ENCODE measurements at places on chromosomes 2 and 18.

- no peak for DNase-seq
Measured at GRCh38 chr2:36597003-36597531, 901 bp downstream of the FEZ2 start.

DNA sequence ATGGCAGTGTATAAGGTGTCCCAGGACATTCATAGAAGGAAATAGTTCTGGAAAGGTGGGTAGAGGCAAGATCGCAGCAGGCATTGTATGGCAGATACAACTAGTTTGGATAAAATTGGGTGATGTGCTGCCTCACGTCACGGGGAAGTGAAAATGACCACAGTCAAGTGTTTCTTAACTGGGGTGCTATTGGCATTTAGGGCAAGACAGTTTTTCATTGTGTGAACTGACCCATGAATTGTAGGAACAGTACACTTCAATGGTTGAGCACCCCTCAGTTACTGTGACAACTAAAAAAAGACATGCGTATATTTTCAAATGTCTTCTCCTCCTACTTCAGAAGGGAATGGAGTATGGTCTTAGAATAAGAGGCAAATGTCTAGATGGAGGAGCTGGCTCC is 22.3 kb upstream of the CYRIA start:
- DNase-seq: no peak

DNA sequence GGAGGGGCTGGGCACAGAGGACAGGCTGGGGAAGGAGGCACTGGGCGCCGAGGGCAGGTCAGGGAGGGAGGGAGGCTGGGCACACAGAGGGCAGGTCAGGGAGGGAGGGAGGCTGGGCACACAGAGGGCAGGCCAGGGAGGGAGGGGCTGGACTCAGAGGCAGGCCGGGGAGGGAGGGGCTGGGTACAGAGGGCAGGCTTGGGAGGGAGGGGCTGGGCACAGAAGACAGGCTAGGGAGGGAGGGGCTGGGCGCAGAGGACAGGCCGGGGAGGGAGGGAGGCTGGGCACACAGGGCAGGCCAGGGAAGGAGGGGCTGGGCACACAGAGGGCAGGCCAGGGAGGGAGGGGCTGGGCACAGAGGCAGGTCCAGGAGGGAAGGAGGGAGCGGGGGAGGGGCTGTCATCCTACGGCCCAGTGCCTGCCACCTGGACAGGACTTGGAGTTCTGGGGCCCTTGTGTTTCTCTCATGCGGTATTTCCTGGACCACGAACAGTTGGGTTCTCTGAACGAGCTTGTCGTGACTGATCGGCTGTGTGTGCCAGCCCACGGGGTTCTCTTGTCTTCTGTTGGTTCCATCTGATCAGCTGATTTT is 46.7 kb upstream of the KCNG2 start:
- no peak for DNase-seq

- no peak for DNase-seq
Measured at GRCh38 chr2:44802777-44803424, 138.6 kb upstream of the SIX3 start.
